ENCODE measurements at places on chromosomes 12 and 14.

DNA sequence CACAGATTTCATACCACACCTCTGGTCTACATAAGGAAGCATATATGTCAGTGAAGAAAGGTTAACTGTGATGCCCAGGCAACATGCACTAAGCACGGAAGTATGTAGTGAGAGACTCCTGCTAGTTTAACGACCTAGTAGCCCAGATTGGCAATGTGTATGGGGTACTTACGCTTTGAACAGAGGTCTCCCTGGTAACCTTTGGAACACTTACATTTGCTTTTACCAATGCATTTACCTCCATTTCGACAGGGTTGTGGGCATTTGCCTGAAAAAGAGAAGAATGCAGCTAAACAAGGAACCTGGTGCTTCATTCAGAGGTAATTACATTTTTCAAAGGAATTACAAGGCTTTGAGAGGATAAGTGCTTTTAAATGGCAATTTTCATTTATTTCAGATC is 65.2 kb downstream of the WIF1 start:
- no peak for DNase-seq

DNA sequence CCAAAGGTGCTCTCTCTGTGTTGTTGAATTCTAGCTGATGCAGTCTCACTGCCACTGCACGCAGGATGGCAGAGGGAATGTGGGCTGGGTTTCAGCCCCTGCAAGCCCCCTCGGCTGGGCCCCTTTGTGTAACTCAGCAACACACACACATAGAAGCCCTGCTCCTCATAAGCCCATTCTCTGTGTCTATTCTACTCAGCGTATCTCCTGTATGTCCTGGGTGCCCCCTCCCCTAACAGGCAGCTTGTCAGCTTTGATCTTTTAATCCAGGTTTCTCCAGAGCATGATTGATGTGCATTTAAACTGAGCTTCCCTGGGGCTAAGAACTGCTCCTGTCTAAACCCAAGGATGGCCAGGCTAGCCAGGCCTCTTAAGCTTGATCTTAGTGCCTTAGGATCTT is 43.0 kb downstream of the SRRM4 start:
- no peak for DNase-seq

DNA sequence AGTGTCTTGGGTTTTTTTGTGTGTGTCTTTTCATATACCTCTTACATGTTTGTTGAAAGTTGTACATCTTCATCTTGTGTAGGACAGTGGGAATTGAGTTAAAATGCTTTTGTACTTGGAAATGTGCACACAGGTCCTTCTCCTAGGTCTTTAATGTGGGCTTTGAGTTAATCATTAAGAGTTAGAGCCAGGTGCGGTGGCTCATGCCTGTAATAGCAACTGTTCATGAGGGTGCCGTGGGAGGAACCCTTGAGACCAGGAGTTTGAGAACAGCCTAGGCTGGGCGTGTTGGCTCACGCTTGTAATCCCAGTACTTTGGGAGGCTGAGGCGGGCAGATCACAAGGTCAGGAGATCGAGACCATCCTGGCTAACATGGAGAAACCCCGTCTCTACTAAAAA is 13.9 kb downstream of the CLECL1 start:
- DNase-seq, result no peak

GRCh38 chr12:53560351-53560750 is 53.1 kb upstream of the NPFF start:
- no peak for DNase-seq

DNA sequence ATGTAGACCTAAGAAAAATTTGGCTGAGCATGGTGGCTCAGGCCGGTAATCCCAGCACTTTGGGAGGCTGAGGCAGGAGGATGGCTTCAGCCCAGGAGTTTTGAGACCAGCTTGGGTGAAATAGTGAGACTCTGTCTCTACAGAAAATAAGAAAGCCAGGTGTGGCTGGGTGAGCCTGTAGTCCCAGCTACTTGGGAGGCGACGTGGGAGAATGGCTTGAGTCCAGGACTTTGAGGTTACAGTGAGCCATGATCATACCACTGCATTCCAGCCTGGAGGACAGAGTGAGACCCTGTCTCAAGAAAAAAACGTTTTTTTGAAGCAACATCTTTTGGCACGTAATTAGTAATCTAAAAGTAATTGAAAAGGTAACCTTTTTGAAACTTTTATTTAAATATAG is 70.9 kb downstream of the FERMT2 start:
- DNase-seq, result no peak

DNA sequence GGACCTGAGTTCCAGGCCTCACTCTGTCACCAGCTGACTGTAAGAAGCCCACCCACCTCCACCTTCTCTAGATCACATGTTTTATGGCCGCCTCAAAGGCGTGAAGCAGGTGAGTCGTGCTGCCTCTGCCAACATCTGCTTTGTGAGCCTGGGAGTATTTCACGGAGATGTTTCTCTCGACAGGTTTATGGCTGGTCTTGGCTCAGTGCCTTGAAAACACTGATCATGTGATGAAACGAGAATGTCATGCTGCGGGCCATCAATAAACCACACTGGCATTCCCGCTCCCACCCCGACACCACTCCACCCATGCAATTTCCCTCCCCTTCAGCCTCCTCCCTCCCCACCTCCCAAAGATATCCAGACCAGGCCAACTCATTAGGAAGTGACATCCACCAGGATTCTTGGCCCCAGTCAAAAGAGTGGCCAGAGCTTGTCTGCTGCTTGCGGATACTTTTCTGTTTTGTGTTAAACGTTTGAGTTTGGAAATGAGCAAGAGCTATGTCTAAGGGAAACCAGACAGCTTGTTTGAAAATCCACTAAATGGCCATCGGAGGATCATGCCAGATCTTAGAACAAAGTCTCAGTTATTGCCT is 53.8 kb upstream of the NTF3 start:
- DNase-seq, result no peak

DNA sequence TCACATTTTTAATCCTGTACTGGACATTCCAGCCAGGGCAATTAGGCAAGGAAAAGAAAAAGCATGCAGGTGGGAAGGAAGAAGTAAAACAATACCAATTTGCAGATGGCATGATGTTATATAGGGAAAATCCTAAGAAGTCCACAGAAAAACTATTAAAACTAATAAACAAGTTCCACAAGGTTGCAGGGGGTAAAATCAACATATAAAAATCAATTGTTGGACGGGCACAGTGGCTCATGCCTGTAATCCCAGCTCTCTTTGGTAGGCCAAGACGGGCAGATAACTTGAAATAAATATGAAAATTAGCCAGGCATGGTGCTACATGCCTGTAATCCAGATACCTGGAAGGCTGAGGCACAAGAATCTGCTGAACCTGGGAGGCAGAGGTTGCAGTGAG is 31.9 kb downstream of the SEC23A start:
- DNase-seq, result no peak

DNA sequence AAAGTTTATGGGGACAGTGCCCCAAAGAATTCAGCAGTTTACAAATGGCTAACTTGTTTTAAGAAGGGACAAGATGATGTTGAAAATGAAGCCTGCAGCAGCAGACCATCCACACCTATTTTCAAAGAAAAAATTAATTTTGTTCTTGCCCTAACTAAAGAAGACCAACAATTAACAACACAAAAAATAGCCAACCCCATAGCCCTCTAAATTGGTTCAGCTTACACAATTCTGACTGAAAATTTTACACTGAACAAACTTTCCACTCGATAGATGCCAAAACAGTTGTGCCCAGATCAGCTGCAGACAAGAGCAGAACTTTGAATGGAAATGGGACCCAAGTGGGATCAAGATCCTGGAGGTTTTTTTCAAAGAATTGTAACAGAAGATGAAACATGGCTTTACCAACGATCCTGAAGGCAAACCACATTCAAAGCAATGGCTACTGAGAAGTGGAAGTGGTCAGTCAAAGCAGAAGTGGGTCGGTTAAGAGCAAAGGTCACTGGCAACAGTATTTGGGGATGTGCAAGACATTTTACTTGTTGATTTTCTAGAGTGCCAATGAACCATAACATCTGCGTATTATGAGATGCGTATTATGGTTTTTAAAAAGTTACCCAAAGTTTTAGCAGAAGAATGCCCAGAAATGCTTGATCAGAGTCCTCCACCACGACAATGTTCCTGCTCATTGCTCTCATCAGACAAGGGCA is 30.0 kb downstream of the SLC39A9 start:
- DNase-seq, result no peak

- DNase-seq, result no peak
Measured at GRCh38 chr12:132918680-132919079, 31.3 kb upstream of the CHFR start.

DNA sequence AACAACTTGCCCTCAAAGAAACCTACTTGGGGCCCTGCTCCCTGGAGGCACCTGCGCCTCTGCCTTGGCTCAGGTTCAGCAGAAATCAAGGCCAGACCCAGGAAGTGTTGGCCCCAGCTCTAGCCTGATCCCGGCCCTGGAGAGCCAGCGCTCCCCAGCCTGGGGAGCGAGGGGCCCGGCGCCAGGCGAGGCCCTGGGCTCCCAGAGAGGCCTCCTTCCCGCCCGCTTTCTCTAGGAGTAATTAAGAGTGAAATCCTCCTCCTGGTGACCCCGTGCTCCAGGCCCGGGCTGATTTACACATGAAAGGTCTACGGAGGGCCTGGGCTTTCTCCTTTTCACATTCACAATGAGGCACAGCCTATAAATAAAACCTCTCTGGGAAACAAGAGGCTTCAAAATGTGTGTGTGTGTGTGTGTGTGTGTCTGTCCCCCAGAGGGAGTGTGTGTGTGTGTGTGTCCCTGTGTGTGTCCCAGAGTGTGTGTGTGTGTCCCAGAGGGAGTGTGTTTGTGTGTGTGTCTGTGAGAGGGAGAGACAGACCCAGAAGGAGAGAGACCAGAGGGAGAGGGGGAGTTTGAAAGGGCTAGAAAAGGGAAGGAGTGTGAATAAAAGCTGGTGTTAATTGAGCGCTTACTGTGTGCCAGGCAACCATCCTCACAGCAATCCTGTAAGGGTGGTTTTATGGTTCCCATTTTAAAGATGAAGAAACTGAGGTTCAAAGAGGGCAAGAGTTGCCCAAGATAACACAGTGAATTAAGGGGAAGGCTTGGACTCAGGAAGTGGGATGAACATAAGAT is 23.8 kb upstream of the COX6A1 start:
- DNase-seq, result no peak

- DNase-seq, result no peak
Measured at GRCh38 chr12:63875703-63876102, 31.2 kb downstream of the SRGAP1 start.

GRCh38 chr12:2415568-2415944 is 362.8 kb downstream of the CACNA1C start:
- no peak for DNase-seq

DNA sequence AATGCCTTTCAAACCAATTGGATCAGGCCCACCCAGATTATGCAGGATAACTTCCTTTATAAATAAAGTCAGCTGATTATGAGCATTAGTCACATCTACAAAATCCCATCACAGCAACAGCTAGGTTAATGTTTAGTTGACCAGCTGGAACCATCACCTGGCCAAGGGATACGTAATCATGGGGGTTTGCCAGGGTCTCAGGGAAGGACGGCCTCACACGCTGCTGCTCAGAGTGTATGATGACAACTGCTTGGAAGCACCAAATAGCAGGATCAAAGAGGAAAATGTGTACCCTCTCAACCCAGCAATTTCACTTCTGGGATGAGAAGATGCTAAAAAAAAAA is 162.6 kb downstream of the SLC15A4 start:
- DNase-seq, result no peak

GRCh38 chr12:119786539-119786938 is 90.6 kb downstream of the CIT start:
- DNase-seq, result no peak

DNA sequence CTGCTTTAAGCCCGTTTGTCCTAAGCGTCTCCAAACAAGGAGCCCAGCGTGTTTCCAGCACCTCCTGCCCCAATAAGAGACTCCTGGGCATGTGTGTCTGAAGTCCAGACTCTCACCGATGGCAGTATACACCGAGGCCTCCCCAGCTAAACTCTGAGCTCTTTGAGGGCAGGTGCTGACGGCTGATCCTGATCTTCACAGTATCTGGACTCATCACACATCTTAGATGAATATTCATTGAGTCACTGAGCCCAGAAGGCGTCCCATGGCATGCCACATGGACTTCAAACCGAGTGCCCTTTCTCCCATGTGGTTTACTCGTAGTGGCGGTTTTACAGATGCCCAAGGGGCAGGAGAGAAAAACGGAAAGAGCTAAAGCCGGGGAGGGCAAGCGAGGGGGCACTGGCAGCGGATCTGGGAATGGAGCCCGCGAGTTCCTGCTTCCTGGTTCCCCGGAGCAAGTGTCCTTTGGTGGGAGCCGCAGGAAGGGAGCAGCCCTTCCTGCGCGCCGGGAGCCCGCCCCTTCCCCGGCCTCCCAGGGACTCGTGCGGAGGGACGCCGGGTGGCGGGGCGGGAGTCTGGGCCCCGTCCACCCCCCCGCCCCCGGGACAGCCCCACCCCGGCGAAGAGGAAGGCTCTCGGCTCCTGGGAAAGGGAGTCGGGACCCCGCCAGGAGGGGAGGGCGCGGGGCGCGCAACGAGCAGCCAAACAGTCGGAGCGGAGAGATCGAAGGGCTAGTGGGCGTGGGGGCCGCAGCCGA is 585 bp upstream of the TEAD4 start:
- DNase-seq, result no peak

DNA sequence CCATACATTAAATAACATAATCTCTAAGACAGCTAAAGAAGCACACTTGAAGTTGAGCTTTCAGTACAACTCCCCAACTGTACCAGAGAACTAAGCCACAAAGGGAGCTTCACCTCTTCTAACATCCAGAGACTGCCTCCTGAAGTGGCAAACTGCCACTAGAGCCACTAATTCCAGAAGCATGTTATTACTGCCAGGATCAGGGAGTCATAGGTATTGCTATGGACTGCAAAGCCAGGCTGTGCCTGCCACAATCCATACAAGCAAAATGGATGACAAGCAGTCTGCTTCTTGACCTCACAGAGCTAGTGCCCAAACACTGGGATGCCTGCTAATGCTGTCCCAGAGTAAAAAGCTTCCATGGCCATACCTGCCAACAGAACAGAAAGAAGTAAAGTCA is 160.1 kb downstream of the STXBP6 start:
- no peak for DNase-seq
